Stimulated activated CD8-positive, alpha-beta memory T cell treated with anti-CD3 and anti-CD28 coated beads, Interleukin-12 subunit alpha, Interleukin-12 subunit beta, amount 100 ng/mL, for 1 hour (primary cell): ENCODE measurements at places on chromosomes 1 and 21.

GRCh38 chr1:220579317-220579716 is 51.4 kb downstream of the MARK1 start:
- DNase-seq: no peak

DNA sequence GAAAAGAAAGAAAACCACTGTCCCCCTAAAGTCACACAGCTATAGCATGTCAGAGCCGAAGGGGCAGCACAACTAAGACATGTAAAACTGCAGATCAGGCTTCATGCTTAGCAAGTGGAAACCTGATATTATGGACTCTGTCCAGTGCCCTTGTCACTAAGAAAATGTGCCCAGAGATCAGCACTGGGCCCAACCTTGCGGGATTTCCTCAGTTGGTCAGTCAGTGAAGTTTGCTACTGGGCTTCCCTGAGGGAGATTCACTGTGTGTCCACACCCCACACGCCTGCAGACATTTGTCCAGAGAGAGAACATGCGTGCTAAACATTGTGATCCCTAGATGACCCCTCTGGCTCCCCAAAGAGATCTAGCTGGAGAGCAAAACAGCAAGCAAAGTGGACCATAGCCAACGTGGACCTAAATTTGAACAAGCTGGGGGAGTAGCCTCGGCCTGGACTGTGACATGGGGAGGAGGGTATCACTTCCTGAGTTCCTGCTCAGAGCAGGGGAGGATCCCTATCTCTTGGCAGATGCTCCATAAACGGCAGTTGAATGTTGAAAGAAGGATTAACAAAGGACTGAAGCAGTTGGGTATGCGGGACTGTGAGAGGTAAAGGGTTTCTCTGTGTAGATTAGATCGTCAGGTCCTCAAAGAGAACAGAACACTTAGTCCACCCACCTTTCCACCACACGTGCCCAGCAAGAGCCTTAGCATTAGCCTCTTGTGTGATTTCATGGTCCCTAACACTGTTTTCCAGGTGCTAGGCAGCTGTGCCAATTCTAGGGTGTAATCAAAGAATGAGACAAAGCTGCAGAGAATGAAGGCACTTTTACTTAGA is 53.6 kb downstream of the GLUL start:
- DNase-seq: no peak

GRCh38 chr21:33940881-33941245 is 25.3 kb upstream of the ATP5PO start:
- DNase-seq: no peak

DNA sequence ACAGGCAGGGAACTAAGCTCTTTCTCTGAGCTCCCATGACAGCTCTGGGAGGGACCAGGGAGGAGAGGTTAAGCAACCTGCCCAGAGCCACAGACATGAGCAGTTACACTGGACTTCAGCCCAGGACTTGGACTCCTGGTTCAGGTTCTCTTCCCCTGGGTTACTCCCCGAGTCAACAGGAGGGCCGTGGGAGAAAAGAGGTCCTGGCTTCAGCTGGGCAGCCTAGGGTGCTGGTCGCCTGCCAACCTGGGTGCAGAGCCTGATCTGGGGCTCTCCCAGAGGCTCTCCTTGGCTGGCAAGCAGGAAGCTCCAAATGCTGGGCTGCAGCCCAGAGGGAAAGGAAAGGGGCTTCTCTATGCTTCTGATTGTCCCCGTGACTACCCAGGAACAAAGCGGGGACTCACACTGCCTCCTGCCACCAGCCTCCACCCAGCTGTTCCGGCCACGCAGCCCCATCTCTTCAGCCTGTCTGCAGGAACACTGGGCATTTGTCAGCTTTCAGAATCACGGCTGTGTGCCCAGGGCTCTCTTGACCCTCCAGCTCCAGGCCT is 141.8 kb downstream of the HIVEP3 start:
- DNase-seq: no peak

DNA sequence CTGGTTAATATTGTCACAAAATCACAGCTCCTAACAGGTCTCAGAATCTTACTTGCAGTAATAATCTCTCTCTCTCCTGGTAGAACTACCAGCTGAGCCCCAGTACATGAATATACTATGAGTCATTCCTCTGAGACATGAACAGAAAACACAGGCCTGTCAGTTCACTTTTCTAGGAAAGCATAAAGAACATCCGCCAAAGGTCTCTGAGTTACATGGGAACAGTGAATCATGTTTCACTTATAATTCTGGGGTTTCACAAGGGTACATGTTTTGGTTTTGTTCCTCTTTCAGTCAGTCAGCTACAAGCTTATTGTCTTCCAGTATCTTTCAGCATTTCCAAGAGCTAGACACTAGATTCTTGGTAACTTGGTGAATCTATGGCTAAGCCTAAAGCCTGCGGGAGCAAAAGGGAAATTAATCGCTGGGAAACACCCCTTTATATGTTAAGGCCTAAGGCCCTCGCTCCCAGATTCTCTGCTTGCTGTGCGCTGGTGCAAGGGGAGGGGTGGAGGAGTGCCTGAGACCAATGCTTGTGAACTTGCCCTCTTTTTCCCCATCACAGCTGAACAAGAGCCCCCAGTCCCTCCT is 31.7 kb downstream of the IFNGR2 start:
- no peak for DNase-seq

- no peak for DNase-seq
These were observed 40.8 kb upstream of the A3GALT2 start for GRCh38 chr1:33361532-33362235.

- DNase-seq: no peak
These were observed 9.1 kb upstream of the LUZP1 start for GRCh38 chr1:23177438-23178380.

- no peak for DNase-seq
These were observed 80.6 kb downstream of the NAV1 start for GRCh38 chr1:201619513-201619912.

GRCh38 chr1:5481889-5482288 is 510.3 kb downstream of the NPHP4 start:
- no peak for DNase-seq

DNA sequence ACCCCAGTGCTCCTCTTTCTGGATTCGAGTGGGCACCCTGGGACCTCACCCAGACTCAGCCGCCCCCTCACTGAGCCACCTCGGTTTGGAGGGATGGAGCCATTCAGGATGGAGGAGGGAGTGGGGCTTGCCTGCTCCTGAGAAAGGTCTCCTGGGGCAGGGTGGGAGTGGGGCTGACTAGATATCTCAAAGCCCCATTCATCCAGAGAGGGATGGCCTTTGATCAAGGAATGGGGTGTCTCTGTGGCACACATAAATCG is 10.1 kb upstream of the SPSB1 start:
- no peak for DNase-seq
